SW 1271 (cell line): ENCODE measurements at places on chromosomes 5 and 9.

DNA sequence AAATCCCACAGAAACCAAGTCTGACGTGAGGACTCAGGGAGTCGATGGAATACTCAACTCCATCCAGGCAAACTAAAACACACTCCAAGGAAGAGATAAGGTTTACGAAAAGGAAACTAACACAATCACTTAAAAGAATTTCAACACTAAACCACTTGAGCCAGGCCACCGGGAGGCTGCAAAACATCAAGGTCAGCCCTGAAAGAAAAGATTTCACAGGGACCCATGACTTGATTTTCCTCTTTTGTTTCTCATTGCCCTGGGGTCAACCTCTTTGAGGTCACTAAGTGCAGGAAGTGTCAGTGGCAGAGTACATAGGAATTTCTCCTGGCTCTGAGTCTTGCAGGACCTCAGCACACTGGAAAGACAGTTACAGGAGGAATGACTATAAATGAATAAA, 77.8 kb upstream of the TARS1 start:
- DNase-seq = no peak

GRCh38 chr9:108150736-108151586, 661.4 kb upstream of the KLF4 start:
- DNase-seq = no peak

DNA sequence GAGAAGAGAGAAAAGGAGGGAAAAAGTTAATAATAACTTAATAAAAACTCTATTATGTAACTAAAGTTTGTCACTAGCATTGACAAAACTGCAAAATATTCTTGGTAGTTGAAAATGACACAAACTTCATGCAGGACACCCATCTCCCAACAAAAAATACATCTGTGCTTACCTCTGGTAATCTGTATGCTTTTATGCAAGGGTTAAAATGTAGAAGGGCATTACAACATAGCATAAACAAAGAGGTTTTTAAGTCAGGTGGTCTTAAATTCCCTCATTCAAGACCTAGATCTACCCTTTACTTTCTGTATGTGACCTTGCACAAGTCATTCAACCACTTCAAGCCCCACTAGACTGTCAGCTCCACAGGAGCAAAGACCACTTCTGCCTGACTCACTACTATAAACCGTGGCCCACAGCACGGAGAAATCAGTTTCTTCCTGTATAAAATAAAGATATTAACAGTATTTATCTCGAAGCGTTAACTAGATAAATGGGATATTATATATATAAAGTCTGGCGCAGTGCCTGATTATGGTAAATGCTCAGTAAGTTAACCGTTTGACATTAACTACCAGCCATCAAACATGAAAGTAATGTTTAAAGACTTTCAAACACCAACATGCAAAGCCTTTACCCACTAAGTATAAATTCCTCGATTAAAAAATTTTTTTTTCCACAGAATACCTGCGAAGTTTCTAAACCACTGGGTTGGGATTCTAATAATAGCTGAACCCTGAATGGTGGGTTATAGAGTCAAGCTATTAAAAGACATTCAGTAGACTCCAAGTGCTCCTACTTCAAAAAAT, 2.0 kb downstream of the FBXL17 start:
- DNase-seq = no peak

GRCh38 chr5:27216367-27216950, 178.1 kb upstream of the CDH9 start:
- no peak for DNase-seq

DNA sequence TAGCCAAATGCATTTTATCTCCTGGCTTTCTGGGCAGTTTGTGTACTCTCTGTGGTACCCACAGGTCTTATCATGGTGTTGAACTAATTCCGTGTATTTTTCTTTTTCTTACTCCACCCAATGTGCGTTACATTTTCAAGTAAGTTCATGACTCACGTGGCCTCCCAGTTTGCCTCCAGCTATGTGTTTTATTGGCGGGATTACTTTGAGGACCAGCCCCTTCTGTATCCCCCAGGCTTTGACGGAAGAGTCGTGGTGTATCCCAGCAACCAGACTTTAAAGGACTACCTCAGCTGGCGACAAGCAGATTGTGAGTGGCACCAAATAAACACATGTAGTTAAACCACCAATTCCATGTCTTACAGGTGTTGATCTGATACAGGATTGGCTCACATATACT, 3.2 kb downstream of the THG1L start:
- no peak for DNase-seq

GRCh38 chr9:83449983-83450382, 88.2 kb downstream of the FRMD3 start:
- DNase-seq = no peak

DNA sequence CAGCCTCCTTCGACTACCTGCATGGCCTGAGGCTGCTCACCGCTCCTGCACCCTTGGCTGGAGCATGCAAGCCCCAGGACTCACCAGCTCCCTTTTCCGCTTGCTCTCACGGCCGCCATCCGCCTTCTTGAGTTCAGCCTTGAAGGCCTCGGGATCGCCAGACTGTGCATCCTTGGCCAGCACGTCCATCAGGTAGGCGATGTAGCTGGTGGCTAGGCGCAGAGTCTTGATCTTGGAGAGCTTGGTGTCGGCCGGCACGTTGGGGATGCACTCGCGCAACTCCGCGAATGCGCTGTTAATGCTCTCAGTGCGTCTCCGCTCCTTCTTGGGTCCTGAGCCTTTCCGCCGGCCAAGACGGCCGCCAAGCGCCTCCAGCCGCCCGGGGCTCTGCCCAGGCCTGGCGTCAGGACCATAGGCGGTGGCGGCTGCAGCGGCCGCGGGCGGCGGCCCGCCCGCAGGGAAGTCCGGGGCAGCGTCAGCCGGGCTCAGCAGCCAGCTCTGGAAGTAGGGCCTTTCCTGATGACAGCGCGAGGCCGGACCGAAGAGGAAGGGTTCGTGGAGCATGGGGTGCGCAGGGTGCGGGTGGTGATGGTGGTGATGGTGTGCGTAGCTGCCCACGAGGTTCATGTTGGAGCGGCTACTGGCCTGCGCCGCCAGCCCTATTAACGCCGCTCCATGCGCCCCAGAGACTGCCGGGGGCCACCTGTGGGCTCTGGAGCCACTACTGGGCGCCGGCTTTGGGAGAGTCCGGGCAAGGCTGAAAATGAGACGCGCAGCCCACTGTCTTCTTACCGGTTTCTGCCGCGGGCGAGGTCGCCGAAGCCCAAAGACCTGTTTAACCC, 424 bp downstream of the HAND1 start:
- no peak for DNase-seq

DNA sequence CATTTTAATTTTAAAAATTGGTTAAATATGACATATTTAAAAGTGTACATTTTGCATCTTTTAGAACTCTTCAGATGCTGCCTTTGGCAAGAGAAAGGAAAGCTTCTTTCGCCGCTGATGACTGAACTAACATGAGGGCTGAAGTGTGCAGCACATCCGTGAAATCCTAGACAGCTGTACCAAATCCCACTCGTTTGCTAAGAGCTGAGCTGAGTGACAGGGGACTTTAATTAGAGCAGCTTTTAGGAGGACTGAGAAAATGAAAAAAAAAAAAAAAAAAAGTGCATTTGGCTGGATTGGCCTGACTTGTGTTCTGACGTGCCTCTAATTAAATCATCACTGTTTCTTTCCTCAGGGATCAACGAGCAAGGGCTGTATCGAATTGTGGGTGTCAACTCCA, 271.3 kb downstream of the ARHGAP26 start:
- no peak for DNase-seq

GRCh38 chr9:135443797-135444425, 35.7 kb upstream of the PPP1R26 start:
- DNase-seq = no peak

- DNase-seq = no peak
These were observed 7.9 kb downstream of the CKMT2 start for GRCh38 chr5:81241001-81241400.

GRCh38 chr5:93583439-93583767, 381 bp downstream of the NR2F1 start:
- no peak for DNase-seq

DNA sequence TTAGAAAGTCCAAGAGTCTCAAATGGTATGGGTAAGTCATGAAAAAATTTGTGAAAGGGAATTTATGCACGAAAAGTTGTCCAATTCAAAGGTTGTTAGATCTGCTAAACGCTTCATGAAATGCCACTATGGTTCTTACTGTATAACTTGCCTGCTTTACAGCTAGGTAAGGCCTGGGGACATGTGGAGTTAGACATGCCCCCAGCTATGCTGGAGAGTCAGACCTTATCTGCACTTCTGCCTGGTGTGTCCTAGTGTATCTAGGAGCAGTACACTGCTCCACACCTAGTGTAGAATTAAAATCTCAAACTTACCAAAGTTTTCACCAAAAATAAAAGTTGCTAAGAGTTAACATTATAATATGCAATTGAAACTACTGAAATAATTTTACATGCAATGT, 136.8 kb downstream of the MAPKAP1 start:
- DNase-seq = no peak

DNA sequence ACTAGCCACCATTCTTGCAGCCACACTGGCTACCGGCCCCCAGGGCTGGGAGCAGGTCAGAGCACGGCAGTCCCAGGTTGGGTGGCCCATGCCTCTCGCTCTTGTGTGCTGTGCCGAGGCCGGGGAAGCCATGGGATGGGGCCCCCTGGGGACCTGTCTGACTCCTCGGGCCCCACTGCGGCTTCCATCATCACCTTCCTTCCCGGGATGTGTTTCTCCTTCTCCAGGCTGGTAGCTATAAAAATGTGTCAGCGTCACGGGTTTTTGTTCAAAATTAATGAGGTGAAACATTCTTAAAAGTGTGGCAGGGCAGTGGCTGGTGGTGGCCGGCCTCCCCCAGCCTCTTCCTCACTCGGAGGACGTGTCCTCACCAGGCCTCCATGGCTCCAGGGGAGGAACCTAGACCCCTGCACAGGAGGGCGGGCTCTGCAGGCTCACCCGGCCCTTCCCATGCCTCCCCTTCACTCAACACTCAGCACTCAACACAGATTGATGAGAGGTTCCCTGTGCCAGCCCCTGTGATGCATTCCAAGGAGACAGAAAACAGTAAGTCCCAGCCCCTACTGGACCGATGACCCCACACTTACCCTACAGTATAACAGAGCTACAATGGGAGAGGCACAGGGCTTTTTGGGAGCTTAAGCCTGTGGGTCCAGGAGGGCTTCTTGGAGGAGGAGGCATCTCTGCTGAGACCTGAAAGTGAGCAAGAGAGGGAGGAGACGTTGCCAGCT, 43.2 kb downstream of the PTGES start:
- no peak for DNase-seq

DNA sequence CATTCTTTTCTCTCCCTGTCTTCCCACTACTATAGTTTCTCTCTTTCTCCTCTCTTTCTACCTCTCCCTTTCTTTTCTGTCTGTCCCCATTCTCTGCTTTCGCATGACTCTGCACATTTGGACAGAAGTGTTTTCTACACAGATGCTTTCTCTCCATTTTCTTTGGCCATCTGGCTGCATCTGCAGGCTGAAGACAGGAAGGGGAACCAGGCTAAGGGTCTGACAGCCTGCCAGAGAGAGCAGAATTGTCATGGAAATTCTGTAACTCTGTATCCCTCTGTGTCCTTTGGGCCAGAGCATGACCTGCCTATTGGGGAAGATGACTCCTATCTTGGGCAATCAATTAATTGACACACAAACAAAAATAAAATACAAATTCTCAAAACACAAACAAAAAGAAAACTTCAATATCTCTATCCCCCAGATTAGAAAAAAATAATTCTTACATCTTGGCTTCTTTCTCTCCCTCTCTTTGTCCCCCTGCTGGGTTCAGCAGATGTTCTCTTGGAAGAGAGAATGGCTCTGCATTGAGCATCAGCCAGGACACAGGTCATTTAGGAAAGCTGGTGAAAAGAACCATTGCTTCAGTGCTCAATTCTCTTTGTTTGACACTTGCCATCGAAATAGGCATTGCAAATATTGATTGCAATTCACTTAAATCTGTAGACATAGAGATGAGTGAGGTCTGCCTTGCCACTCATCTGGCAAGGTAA, 415.9 kb upstream of the KLF4 start:
- DNase-seq = no peak
